ENCODE measurements at places on chromosomes 16 and 17.

DNA sequence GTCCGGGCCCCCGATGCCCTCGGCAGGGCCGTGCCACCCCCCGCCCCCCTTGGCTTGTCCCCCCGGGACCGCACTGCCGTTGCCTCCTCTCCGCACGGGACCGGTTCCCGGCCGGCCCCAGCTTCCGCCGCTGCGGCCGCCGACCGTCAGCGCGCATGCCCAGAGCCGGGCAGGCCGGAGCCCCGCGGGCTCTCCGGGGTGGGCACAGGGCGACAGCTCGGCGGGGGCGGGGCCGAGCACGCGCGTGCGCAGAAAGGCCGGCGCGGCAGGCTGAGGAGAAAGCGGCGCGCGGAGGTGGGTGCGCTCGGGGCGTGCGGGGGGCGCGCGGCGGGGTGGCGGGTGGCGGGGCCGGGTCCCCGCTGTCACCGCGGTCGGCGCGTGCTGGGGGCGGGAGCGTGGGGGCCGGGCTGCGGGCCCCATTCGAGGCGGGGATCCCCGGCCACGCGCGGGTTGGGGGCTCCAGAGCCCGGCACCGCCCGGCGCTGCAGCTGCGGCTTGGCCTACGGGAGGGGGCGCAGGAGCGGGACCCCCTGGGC, at the start of gene TBC1D24:
TBC1D24 (plus strand) TSS at position 251 of the 536 bp plus-strand sequence. CDS start 21,022 bp downstream, outside the sequence.
- DNase-seq = no peak

DNA sequence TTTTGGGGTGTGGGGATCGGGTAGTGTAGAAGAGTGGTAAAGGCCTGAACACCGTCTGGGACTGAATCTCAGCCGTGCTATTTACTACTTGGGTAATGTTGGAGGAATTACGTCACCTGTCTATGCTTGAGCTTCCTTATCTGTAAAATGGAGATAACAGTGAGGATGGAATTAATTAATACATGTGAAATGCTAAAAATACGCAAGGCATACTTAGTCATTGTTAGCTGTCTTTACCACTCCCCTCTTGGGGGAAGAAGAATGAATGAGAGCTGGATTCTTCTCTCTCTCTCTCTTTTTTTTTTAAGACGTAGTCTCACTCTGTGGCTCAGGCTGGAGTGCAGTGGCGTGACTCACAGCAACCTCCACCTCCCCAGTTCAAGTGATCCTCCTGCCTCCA, 41.1 kb upstream of the TANGO6 start:
- DNase-seq = peak; percentile 65

GRCh38 chr17:73575470-73576221, 68.6 kb downstream of the SDK2 start:
- DNase-seq = no peak

DNA sequence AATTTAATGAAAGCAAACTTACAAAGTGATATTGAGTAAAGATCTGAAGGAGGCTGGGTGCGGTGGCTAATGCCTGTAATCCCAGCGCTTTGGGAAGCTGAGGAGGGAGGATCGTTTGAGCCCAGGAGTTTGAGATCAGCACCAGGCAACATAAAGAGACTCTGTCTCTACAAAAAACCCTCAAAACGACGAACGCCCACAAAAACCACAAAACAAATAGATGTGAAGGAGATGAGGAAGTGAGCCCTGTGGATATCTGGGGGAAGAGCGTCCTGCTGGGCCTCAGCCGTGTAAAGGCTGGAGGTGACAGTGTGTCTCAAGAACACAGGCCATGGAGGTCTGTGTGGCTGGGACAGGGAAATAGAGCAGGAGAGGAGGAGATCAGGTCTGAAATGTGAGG, 68.8 kb downstream of the ITFG1 start:
- DNase-seq = no peak

- DNase-seq = no peak
Measured at GRCh38 chr16:17251496-17251895, 219.3 kb downstream of the XYLT1 start.

- DNase-seq = no peak
Measured at GRCh38 chr16:58855291-58855863, 121.3 kb upstream of the GOT2 start.

DNA sequence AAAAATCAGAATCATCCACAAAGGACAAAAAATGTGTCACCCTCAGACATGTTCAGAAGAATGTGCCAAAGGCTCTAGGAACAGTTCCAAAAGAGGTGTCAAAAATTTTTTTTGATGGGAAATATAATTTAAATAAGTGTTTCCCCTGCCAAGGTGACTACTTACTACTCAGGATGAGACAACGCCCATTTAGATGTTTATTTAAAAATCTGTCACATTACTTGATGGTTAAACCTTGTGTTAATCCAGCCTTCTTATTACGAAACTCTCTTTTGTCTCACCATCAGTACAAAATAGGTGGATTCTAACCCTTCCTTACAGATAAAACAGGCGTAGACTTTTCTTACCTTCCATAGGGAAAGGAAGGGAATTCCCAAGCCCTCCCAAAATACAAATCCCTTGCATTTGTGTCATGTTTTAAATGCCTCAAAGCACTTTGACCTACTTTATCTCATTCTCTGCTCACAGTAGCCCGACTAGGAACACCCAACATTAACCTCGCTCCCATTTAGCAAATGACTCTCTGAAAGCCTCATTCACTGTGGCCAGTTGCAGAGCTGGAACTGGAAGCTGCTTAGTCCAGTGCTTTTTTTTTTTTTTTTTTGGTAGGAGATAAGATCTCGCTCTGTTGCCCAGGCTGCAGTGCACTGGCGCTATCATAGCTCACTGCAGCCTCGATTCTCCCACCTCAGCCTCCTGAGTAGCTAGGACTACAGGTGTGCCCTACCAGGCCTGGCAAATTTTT, 5.8 kb upstream of the GNA13 start:
- DNase-seq = no peak

DNA sequence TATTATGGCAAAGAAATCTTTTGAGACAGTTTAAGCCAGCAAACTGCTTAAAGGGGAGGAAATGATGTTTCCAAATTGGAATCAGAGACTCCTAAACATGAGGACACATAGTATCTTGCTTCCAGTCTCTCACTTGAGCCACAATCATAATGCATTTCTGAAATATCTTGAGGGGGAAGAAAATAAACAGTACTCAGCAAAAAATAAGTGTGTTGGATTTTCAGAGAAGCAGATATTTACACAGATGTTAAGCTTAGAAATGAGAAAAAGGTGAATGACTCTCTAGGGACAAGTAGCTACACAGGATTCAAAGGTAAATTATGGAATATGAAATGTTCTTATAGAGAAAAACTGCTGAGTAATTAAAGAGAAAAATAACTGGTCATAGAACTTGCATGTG, 1583.6 kb downstream of the CDH8 start:
- no peak for DNase-seq

DNA sequence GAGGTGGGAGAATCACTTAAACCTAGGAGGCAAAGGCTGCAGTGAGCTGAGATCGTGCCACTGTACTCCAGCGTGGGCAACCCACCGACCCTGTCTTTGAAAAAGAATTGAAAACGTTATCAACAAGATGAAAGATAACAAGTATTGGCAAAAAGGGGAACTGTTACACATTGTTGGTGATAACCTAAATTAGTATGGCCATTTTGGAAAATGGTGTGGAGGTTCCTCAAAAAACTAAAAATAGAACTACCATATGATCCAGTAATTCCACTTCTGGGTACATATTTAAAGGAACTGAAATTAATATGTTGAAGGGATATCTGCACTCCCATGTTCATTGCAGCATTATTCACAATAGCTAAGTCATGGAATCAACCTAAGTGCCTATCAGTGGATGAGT, 61.0 kb downstream of the ABHD15 start:
- DNase-seq = no peak

DNA sequence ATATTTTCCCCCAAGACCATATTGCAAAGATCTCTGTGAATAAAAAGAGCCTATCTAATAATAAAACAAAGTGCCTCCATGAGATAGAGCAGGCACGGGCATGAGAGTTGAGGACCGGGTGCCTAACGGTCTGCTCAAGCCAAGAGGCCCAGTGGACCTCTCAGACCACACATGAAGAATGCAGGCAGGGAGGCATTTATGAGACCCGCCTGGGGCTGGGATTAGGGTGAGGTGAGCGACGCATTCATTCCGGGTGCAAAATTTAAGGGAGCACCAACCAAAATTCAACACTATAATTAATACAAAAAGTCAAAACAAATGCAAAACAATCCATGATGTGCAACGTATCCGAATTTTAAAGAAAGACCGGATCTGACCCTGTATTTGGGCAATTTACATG, 108.5 kb downstream of the MAF start:
- DNase-seq = no peak

DNA sequence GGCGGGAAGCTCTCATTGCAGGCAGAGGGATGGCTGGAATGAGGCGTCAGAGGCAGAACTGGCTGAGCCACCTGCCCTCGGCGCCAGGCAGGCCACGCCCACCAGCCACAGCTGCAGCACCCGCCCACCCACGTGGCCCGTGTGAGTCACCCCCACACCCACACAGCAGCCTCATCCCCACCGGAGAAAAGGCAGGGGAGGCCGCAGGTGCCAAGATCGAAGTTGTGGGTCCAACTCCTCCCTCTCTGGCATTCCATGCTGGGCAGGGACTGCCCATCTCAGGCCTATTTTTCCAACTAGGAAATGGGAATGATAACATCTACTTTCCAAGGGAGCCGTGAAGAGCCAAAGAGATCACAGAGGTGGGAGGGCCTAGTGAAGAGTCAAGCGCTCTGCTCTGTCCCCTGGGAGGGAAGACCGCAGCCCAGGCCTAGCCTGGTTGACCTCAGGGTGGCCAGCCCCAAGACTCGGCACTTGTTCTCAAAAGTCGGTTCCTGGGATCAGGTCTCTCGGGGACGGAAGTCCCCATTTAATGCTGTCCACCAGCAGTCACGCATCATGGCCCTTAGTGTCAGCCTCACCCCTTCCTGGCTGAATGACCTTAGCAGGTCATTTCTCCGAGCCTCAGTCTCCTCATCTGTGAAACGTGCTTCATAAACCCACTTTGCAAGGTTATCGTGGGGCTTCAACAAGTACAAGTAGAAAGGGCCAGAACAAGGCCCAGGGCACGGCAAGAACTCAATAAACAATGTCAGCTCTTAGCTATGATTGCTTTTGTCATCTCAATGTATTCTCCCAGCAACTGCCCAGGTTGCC, at the start of gene TRPV3:
TRPV3 (minus strand) TSS at position 45 of the 816 bp plus-strand sequence. CDS start 2,962 bp downstream, outside the sequence.
- no peak for DNase-seq

DNA sequence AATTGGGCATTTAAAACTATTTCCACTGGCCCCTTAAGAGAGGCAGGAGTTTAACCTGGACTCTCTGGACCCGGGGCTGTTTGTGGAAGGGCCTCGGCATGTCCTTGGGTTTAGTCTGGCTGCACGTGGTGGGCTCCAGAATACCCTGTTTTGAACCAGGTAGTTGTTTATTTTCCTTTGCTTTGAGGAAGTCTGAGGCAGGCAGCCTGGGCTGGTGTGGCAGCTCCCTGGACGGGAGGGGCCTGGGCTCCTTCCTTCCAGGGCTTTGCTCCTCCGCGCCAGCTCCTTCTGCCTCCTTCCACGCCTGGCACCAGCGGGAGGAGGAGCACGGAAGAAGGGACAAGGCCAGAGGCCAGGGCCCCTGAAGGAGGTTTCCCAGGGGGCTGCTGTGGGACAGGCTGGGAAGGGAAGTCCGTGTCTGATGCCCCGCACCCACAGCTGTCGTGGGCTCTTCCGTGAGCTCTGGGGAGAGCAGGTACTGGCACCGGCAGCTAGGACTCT, 15.5 kb downstream of the BANP start:
- no peak for DNase-seq

GRCh38 chr17:55743103-55743679, 7.7 kb upstream of the PCTP start:
- DNase-seq = no peak

- DNase-seq = no peak
Measured at GRCh38 chr16:84545114-84545737, 40.8 kb upstream of the MEAK7 start.

DNA sequence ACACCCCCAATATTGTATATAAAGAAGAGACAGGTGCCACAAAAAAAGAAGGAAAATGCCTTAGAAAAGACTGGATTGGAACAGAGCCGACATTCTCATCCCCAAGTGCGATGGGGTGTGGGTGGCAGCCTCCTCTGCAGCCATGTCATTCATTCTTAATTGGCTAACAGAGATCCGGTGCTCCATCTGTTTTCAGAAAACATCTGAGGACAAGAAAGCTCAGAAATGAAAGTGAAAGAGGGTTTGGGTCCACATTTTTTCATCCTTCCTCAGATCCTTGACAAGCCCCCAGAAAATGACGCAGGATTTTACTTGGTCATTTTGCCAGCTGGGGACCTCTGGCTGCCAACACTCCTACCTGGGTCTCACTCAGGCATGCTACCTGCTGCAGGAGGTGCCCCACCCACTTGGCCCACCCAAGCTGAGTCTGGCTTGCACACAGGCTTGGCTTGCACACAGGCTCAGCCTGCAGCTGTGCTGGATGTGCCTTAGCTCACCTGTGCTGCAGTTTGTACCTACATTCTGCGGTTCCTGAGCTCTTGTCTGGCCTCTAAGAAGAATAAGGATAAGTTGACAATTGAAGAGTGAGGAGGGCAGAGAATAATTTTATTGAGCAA, 21.9 kb downstream of the KIF2B start:
- DNase-seq = no peak

DNA sequence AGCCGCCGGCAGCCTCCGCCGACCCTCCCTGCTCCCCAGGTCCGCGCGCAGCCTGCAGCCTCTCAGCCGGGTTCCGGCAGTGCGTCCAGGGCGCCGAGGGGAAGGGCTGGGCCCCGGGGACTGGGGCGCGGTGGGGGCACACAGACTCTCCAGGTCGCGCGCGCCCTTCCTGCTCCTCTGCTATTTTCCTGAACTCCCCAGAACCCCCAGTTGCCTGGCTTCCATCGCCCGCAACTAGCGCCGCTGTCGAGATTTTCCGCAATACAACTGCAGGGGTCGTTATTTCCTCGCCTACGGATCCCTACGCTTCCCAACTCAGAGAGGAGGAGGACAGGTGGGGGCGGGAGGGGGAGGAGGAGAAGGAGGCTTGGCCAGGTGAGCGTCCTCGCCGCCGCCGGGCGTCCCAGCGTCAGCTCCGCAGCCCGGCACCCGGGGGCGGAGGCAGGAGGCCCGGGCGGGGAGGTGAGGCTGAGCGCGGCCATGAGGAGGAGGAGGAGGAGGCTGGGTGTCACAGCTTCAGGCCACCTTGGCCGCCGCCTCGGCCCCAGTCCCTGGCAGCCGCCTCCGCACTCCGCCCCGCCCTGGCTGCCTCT, at the start of gene CA10:
CA10 (minus strand) TSS at position 265 of the 593 bp plus-strand sequence.
- no peak for DNase-seq

- no peak for DNase-seq
Measured at GRCh38 chr16:89554343-89554742, 6.1 kb upstream of the RPL13 start.

- DNase-seq = no peak
Measured at GRCh38 chr16:23597003-23597756, 1.1 kb upstream of the NDUFAB1 start.

- no peak for DNase-seq
Measured at GRCh38 chr17:7719661-7720060, 2.1 kb downstream of the DNAH2 start.

DNA sequence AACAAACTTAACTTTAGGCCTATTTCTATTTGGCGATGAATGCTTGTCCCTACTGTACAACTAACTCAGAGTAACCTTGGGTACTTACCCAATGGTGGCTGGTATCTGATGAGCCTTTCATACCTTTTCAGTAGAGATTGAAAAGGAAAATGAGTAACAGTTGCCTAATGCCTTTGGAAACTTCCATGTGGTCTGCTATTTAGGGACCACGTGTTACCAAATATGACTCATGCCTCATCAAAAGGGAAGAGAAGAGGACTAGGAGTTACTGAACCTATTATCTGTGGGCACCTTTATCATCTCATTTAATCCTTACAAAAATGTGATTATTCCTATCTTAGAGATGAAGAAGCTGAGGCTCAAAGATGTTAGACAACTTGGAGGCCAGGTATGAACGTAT, 8.1 kb downstream of the MYOCD start:
- no peak for DNase-seq

- DNase-seq = no peak
Measured at GRCh38 chr16:22191532-22192260, 14.4 kb upstream of the EEF2K start.

GRCh38 chr16:84467256-84467655, 37.2 kb downstream of the MEAK7 start:
- DNase-seq = no peak

Data from HS-27A (cell line).